ENCODE measurements at places on chromosomes 6 and 20. TPM values are rescaled to one million over a fixed set of nuclear protein-coding genes. Genes with fewer than 3 reads are reported as not detected.

GRCh38 chr6:51200676-51201075 is 382.0 kb downstream of the TFAP2B start:
- H3K27ac ChIP-seq: no peak overlapping the region
- H3K4me3 ChIP-seq: no peak overlapping the region
- DNase-seq: no peak
- H3K4me1 ChIP-seq: no peaks in the 10 kb centered on the region
- H3K36me3 ChIP-seq: no peaks in the 10 kb centered on the region

DNA sequence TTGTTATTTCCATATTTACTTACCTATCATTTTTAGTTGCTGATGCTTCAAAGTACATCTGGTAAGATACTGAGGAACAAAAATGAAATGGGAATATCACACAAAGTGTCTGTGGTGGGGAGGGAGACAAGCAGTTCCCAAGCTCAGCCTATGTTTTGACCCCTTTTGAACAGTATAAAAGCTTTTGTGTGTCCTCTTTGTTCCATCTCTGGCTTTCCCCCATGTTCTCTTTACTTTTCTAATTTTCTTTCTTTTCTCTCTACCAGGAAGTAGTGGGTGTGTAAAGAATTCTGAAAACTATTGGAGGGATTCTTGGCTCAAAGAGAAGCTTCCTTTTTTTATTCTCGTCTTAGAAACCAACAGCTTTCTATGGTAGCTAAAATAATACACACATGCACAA is 7.4 kb downstream of the TAAR2 start:
- peaks cover 17% of the 10 kb centered on the region for H3K4me1 ChIP-seq
- H3K27ac ChIP-seq: no peak overlapping the region
- DNase-seq: no peak
- H3K27me3 ChIP-seq: no peaks in the 10 kb centered on the region
- H3K36me3 ChIP-seq: no peaks in the 10 kb centered on the region

DNA sequence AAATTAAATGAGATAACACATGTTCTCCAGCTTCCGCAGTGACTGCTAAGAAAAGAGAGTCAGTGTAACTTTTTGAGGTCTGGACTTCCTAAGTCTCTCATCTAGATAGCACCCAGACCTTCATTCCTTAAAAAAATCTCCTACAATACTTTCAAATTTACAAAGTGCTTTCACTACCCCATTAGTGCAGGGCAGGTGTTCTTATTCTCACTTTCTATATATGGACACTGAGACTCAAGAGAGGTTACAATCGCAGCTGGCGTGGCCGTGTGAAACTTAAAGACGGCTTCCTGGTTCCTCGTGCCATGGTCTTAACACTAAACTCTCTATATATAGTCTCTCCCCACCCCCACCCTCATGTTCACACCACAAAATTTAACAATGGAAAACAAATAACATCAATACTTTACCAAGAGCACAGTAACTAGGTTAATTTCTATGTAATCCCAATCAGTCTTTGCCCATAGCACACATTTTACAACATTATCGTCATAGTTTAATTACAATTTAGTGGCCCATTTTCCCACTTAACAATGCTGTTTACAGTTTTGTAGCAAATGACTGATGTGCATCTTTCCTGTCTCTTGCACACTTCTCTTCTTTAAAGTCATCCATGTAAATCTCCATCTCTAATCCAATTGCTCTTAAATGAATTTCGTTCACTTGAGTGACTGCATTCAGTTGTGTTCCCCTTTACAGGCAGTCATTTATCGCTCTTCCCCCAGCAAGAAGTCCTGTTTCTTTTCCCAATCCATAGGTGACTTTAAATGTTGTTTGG is 78.8 kb upstream of the ARID1B start:
- no peak overlapping the region for H3K27ac ChIP-seq
- no peak for DNase-seq
- no peaks in the 10 kb centered on the region for H3K36me3 ChIP-seq
- H3K4me3 ChIP-seq: no peak overlapping the region
- no peaks in the 10 kb centered on the region for H3K27me3 ChIP-seq

DNA sequence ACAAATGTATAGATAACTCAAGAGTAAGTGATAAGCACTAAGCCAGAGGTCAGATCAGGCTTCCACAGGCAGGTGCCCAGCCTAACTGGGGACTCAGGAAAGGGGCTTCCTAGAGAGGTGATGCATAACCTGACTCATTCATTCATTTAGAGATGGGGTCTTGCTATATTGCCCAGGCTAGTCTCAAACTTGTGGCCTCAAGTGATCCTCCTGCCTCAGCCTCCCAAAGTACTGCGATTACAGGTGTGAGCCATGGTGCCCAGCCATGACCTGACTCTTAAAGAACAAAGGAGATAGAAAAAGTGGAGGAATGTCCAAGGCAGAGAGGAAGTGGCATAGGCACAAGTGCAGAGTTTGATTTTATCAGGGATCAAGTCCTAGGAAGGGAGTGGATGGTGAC is 41.9 kb downstream of the GJA10 start:
- H3K27me3 ChIP-seq: no peaks in the 10 kb centered on the region
- no peak for DNase-seq
- H3K4me1 ChIP-seq: no peaks in the 10 kb centered on the region
- no peaks in the 10 kb centered on the region for H3K36me3 ChIP-seq
- no peak overlapping the region for H3K27ac ChIP-seq

The ZSCAN23 gene
- polyA plus RNA-seq: 2.1 TPM

The GPR63 gene
- 1.9 TPM for polyA plus RNA-seq

DNA sequence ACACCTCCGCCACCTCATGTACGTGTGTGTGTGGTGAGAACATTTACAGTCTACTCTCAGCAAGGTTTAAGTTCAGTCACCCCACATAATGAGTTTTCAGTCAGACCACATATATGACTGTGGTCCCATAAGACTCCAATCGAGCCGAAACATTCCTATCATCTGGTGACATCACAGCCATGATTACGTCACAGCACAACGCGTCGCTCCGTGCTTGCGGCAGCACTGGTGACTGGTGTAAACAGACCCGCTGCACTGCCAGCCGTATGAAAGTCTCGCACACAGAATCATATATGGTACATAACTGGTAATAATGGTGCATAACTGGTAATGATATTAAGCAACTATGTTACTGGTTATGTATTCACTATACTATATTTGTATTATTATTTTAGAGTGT is 150.7 kb downstream of the DLL1 start:
- H3K27ac ChIP-seq: no peak overlapping the region
- H3K4me1 ChIP-seq: peaks cover 15% of the 10 kb centered on the region
- no peak overlapping the region for H3K4me3 ChIP-seq

DNA sequence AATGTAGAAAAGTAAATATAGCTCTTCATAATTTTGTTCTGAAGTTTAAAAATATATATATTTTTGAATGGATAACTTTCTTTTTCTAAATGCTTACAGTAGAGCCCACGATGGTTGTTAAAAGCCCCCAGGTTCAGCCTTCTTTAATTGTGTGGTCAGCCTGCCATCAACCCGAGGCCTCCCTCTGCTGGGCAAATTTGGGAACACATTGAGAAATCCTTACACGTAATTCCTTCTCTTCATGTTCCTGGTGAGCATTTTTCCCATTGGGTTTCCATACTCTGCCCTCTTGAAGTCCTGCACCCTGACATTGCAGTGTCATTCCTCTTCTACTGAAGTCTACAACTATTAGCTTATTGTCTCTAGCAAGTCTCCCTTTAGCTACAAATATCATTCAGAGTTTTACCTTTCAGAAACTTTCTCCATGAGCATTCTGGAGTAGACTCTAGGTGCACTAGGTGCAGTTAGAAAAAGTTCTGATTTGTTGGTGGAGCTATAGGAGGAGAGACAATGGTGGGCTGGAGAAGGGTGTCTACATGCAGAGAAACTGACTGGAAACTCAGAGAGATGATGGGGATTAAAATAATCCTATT is 40.6 kb downstream of the TRIM38 start:
- H3K27me3 ChIP-seq: no peaks in the 10 kb centered on the region
- H3K4me3 ChIP-seq: no peak overlapping the region
- no peak overlapping the region for H3K27ac ChIP-seq
- H3K4me1 ChIP-seq: peaks cover 6% of the 10 kb centered on the region

The MMP24 gene
- polyA plus RNA-seq: 0.01 TPM

DNA sequence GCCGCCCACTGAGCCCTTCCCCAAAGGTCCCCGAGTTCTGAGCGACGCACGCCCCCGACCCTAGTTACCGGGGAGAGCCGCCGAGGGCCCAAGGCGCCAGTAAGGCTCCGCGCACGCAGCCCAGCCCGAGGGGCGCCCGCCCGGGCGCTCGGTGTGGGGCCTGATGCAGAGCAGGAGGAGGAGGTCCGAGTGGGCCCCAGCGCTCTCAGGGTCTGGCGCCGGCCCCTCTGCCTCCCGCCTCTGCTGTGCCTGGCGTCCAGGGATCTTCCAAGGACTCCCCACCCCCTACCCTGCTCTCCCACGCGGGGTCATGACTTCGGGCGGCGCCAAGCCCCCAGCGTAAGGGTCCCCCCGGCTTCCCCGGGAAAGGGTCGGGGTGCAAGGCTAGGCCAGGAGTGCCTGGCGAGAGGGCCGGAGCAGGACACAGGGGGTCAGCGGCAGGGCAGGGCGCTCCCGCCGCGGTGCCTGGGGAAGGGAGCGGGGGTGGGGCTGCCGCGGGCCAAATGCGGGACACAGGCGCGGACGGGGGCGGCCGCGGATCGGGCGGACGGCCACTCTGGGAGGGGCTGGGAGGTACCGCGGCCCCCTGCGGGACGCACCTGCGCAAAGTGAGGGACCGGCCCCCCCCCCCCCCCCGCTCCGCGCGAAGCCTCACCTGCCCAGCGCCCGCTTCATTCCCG is 637 bp downstream of the ABHD12 start:
- no peaks in the 10 kb centered on the region for H3K27me3 ChIP-seq
- peak overlapping the region; percentile 52 for H3K27ac ChIP-seq
- H3K36me3 ChIP-seq: no peaks in the 10 kb centered on the region
- H3K4me1 ChIP-seq: peaks cover 9% of the 10 kb centered on the region

The MAFB gene
- 1.7 TPM for polyA plus RNA-seq

- H3K27ac ChIP-seq: no peak overlapping the region
- H3K4me1 ChIP-seq: no peaks in the 10 kb centered on the region
These were observed 51.0 kb upstream of the ZFP64 start for GRCh38 chr20:52242237-52243230.

DNA sequence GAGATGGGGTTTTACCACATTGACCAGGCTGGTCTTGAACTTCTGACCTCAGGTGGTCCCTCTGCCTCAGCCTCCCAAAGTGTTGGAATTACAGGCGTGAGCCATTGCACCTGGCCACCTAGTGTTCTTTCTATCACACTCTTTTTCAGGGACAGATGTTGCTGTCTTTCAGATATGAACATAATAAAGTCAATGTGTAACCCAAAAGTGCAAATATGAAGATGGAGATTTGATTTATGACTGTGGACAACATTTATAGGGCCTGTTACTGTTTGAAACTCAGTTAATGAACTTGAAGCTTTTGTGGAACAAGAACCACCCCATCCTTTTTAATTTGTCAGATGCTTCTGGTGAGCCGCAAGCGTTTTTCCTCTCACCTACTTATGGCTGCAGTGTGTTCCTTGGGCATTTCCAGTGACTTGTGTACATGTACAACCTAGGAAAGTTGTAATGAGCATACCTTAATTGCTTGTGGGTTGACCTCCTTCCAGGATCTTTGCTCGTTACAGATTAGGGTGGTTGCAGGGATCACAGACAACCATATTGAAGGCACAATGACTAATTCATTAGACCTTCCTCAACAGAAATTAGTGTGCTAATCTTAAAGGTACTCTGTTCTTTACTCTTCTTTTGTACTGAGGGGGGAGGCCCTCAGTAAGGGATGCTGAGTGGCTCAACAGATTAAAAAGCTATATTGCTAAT is 6.8 kb downstream of the TBPL1 start:
- DNase-seq: no peak
- no peaks in the 10 kb centered on the region for H3K36me3 ChIP-seq
- no peaks in the 10 kb centered on the region for H3K27me3 ChIP-seq
- H3K4me1 ChIP-seq: peaks cover 3% of the 10 kb centered on the region
- H3K4me3 ChIP-seq: no peak overlapping the region

- H3K27me3 ChIP-seq: no peaks in the 10 kb centered on the region
- peaks cover 16% of the 10 kb centered on the region for H3K4me1 ChIP-seq
- peak within 1 kb of the TSS; percentile 81 for H3K27ac ChIP-seq
- no peak for DNase-seq
- H3K36me3 ChIP-seq: peaks cover 2% of the 10 kb centered on the region
- peak within 1 kb of the TSS; percentile 59 for H3K4me3 ChIP-seq
These were observed at the start of gene MRPS18A for GRCh38 chr6:43687437-43688347. MRPS18A (minus strand) TSS chr6:43687791; CDS start chr6:43687779, 12 bp downstream.

The PARD6B gene
- 2.0 TPM for polyA plus RNA-seq

GRCh38 chr6:35519313-35520015 is 6.8 kb upstream of the TULP1 start:
- DNase-seq: no peak
- H3K36me3 ChIP-seq: no peaks in the 10 kb centered on the region
- H3K4me1 ChIP-seq: peaks cover 8% of the 10 kb centered on the region
- no peak overlapping the region for H3K4me3 ChIP-seq
- H3K27me3 ChIP-seq: no peaks in the 10 kb centered on the region

- no peak overlapping the region for H3K4me3 ChIP-seq
- no peak overlapping the region for H3K27ac ChIP-seq
- no peaks in the 10 kb centered on the region for H3K27me3 ChIP-seq
- peaks cover 6% of the 10 kb centered on the region for H3K4me1 ChIP-seq
- DNase-seq: no peak
These were observed 205.5 kb downstream of the MMUT start for GRCh38 chr6:49257549-49257948.

DNA sequence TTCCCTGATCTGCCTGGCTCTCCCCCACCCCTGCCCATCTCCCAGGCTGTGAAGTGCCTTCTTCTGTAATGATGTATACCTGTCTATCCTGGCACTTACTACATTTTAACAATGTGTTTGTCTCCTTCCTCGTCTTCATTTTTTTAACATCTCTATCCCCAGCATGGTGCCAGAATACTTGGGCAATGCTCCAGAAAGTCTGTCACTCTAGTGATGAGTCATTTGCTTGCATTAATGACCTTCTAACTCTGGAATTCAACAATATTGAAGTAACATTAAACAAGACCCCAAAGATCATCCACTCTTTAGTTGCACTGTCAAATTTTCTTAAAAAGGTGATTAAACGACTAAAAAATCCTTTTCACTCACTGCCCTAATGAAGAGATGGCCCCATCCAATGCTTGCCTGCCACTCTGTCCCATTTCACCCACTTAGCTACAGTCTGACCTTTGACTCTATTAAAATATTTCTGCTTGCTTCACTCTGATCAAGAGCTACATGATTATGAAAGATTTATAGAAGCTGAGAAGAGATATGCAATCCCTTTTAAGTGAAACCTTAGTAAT is 7.7 kb upstream of the KLHL31 start:
- H3K4me3 ChIP-seq: no peak overlapping the region
- H3K4me1 ChIP-seq: peaks cover 7% of the 10 kb centered on the region
- DNase-seq: peak; percentile 26

DNA sequence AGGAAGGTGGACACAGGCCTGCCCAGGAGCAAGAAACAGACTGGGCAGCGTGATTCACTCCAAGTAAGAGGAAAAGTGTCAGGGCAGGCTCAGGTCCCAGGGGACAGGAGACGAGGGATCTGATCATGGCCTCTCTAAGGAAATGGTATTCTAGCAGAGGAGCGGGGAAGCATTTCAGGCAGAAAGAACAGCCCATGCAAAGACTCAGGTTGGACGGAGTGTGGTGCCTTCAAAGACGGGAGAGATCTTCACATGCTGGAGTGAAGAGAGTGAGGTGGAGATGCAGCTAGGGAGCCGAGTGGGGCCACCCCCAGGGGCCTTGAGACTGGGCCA is 161.1 kb downstream of the SYCP2 start:
- H3K4me1 ChIP-seq: no peaks in the 10 kb centered on the region
- no peak overlapping the region for H3K4me3 ChIP-seq
- H3K27ac ChIP-seq: no peak overlapping the region
- H3K27me3 ChIP-seq: peaks cover 8% of the 10 kb centered on the region
- H3K36me3 ChIP-seq: no peaks in the 10 kb centered on the region

The RAD21L1 gene
- not detected for polyA plus RNA-seq

The MUCL3 gene
- polyA plus RNA-seq: not detected

GRCh38 chr6:162688751-162689345 is 38.7 kb downstream of the PRKN start:
- no peaks in the 10 kb centered on the region for H3K27me3 ChIP-seq
- H3K4me1 ChIP-seq: no peaks in the 10 kb centered on the region
- H3K36me3 ChIP-seq: no peaks in the 10 kb centered on the region
- H3K4me3 ChIP-seq: no peak overlapping the region
- DNase-seq: no peak

The PLTP gene
- 26.3 TPM for polyA plus RNA-seq
